ENCODE measurements at places on chromosomes 2 and 18.
A peak's percentile ranks its signal among the peaks of the same experiment; 100 is the strongest.

DNA sequence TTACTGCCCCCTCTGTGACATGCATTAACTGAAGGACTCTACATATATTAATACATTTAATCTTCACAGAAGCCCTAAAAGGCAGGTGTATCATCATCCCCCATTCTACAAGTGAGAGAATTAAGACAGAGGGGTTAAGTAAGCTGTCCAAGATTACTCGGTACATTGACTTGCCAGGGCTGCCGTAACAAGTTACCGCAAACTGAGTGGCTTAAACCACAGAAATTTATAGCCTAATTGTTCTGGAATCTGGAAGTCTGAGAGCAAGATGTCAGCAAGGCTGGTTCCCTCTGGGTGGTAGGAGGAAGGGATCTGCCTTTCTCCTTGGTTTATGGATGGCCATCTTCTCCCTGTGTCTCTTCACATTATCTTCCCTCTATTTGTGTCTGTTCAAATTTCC lies 605.5 kb downstream of the EPHA4 start:
- DNase-seq: peak; percentile 13

- DNase-seq: peak; percentile 36
Observed at GRCh38 chr2:206642075-206643025, at the start of gene FAM237A. Gene FAM237A, plus strand, starts transcription at chr2:206642487. Its CDS starts 1,750 bp downstream, at chr2:206644237.

- DNase-seq: no peak
Observed at GRCh38 chr18:41955688-41956087, 654 bp downstream of the PIK3C3 start.

DNA sequence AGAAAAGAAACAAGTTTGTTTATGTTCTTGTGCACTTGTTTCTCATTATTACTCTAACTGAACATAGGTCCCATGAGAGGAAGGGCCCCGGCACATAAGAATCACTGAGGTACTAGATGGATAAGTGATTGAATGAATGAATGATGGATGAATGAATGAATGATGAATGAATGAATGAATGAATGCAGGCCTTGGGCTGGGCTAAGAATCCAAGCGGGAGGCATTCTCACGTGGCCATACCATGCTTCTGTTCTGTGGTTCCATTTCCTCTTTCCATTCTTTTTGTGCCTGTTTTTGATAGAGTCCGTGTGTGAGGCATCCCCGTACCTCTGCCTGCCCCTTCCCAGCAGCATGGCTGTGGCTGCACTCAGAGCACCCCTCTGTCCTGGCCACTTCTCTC lies 94.8 kb downstream of the SH3BP4 start:
- DNase-seq: no peak

GRCh38 chr18:14936313-14936712 lies 188.3 kb downstream of the ANKRD30B start:
- no peak for DNase-seq

DNA sequence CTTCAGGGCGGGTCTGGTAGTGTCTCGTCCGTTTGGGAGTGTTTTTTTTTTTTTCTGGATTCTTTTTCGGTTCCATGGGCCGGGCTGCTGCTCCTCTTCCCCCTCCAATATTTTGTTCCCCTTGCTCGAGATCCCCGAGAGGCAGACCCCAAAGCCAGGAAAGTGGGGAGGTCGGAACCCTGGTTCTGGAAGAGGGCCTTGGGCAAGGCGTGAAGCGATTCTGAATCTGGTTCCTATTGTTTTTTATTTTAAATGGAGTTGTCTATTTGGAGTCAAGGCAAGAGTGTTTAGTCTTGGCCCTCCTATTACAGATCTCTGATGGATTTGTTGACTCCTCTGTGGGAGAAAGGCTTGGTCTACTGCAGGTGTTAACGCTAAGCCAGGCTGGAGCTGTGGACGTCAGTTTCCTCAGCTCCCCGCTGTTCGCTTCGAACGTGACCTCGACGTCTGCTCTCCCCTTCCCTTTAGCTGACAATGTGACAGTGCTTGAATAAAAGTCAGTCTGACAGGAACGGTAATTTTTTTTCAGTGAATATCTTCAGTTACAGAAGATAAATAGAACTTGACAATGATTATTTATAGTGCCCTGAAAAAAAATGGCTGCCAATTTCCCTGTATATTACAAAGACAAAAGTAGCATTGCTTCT lies 683 bp upstream of the DNAJC27 start:
- peak; percentile 16 for DNase-seq

- no peak for DNase-seq
Observed at GRCh38 chr2:72926368-72926767, 9.0 kb downstream of the EMX1 start.

DNA sequence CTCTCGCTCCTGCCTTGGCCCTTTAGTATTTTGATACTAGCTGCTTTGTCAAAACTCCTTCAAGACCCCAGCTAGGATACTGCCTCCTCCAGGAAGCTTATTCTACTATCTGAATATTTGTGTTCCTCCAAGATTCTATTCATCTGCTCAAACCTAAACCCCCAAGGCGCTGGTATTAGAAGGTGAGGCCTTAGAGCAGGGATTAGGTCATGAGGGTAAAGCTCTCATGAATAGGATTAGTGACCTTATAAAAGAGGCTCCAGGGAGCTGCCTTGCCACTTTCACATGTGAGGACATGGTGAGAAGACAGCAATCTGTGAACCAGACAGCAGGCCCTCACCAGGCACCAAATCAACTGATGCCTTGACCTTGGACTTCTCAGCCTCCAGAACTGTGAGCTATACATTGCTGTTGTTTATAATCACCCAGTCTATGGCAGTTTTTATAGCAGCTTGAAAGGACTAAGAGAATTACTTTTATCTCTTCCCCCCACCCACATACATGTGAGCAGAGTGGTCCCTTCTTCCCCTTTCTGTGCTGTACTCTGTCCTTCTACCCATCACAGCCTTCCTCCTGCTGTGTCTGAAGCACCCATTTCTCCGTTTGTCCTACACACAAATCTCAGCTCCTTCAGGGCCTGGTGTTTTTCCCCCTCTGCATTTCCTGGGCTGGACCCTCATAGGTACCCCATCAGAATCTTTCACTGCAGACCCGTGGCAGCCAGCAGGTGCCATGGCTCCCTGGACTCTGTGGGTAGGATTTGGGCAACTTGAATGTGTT lies 54.5 kb downstream of the HS1BP3 start:
- DNase-seq: no peak

DNA sequence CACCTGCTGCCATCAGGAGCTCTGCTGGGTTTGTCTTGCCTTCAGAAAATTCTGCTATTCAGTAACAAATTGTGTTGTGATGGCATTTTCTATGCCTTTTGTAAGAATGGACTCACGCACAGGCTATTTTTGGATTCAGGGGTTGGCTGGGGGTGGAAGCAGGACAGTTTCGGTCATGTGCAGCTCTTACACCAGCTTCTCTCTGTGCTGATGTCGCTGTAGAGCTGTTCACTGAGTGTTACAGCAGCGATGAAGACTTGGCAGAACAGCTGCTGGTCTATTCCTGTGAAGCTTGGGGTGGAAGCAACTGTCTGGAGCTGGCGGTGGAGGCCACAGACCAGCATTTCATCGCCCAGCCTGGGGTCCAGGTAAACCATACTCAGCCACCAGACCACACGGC lies 49.2 kb downstream of the TRPM8 start:
- peak; percentile 36 for DNase-seq

DNA sequence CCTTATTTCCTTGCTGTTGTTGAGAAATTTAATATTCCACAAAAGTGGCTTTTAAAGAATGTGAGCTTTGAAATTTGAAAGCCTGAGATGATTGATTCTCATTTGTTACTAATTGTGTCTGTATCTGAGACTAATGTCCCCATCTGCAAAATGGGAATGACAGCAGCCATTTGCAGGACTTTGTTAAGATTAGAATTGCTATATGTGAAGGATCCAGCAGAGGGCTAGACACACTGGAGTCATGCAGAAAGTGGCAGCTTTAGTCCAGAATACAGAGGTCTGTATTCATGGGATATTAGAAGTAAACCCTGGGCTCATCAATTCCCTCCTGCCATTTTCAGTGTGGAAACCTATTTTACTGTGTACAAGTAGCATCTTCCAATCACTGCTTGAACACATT lies 296.5 kb upstream of the GYPC start:
- DNase-seq: no peak

DNA sequence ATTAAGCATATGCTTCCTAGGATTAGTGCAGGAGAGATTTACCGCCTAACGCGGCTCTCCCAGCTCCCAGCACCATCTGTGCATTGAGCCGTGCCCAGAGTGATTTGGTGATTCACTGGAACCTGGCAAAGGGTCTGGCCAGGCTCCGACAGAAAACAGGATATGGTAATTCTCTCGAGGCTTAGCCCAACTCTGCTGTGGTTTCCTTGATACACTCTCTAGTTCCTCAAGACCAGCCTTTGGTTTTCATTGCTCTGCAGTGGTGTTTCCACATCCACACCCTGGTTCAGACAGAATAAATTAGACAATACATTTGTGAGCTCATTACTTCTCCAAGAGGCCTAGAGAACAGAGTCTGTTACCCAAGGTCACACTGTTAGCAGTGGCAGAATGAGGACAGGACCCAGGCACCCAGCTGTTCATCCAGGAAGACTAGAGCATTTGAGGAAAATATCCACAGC lies 23.0 kb upstream of the SMAD2 start:
- no peak for DNase-seq

- DNase-seq: no peak
Observed at GRCh38 chr18:8983195-8983594, 119.3 kb upstream of the NDUFV2 start.

DNA sequence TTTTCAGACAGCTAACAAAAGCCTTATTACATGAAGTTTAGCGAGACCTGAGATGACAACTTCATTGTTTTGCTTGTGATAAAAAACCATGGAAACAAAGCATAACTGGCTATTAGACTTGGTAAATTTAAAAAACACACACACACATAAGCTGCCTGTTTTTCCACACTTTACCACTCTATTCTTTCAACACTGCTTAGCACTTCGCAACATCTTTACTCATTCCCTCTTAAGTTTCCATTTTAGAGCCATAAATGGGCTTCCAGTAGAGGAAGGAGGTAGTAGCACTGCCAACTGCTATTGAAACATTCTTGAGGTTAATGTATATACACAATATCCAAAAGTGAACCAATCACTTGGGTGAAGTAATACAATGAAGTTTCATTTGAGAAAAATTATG lies 54.1 kb downstream of the BAZ2B start:
- no peak for DNase-seq

DNA sequence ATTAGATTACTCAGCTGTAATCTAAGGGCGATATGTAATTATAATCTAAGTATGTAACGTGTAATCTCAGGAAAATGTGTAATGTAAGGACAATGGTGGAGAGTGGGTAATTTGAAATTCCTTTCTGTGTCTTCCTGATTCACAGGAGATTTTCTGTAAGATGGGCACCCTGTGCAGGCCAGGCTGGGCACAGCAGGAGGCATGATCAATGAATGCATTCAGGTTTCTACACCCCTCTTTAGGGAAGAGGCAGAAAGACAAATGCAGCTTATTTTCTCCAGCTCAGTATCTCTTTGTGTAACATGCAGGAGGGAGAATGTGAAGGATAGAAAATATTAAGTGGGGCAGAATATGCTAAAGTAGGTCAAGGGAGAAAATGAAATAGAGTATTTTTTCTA lies 320.1 kb downstream of the PIK3C3 start:
- DNase-seq: no peak

DNA sequence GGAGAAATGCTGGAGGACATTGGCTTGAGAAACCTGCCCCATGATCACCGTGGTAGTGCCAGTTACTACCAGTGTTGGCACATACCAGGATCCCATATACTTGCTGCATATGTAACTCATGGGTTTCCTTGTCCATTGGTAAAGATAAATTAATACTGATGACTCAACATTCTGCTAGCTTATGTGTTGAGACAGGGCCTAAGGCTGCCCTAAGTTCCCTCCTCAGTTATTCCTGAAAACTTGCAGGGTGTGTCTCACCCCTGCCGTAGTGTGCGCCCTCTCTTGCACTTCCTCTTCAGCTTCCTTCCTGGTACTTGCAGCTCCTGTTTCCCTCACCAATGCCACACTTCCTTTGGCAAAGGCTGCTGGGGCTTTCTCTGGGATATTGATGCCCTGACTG lies 4.3 kb upstream of the INO80C start:
- no peak for DNase-seq

- no peak for DNase-seq
Observed at GRCh38 chr2:233928594-233929351, 11.6 kb downstream of the TRPM8 start.

GRCh38 chr2:74275228-74275627 lies 68.0 kb downstream of the SLC4A5 start:
- no peak for DNase-seq

Data from hepatic stellate cell (primary cell).